Chondrocyte (in vitro differentiated cells): ENCODE measurements at places on chromosomes 6 and 20. TPM values are rescaled to one million over a fixed set of nuclear protein-coding genes. Genes with fewer than 3 reads are reported as not detected.

DNA sequence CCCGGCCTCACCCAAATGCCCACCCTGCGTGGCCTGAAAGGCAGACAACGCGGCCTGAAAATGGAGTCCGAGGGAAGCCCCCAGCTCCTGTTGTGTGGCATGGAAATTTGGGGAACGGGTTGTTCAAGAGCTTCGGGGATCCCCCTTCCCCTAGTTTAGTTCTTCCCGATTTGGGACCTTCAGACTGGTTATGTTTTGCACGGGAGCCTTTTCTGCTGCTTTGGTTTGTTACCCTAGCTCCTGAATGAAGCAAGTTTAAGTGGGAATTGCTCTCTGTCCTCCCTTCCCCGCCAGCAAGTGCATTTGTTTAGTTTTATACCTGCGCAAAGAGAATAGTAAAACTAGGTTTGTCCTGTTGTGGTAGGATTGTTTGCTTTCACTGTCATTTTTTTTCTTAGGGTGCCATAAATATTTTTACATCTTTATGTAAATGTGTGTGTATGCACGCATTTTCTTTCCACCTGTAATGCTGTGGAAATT is 604 bp downstream of the SH3BGRL2 start:
- peaks cover 16% of the 10 kb centered on the region for H3K27me3 ChIP-seq
- H3K4me1 ChIP-seq = peaks cover 18% of the 10 kb centered on the region
- peak overlapping the region; percentile 90 for H3K4me3 ChIP-seq

DNA sequence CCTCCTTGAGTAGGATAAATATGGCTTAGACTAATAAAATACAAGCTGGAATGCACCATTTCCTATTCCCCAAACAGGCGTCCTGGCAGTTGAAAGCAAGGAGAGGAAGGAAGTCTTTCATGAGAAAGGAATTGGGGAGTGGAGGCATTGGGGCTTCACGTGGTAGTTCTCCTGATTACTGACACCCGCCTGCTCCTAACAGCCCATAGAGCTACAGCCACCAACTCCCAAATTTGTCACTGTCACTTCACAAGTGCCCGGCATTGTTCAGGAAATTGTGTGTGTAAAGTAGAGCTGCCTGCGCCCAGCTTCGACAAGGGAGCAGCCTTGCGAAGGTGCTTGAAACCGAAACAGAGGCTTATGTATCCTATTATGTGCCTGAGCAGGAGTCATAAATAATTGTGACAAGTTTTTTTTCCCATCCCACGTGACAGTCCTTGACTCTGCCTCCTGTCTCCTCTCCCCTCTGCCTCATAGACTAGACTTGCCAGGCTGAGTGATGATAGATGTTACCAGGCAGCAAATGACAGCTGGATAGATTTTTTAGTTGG is 301.7 kb upstream of the ZFP64 start:
- no peaks in the 10 kb centered on the region for H3K27me3 ChIP-seq
- H3K4me1 ChIP-seq = peaks cover 33% of the 10 kb centered on the region
- H3K36me3 ChIP-seq = no peaks in the 10 kb centered on the region
- DNase-seq = no peak
- peak overlapping the region; percentile 62 for H3K27ac ChIP-seq

DNA sequence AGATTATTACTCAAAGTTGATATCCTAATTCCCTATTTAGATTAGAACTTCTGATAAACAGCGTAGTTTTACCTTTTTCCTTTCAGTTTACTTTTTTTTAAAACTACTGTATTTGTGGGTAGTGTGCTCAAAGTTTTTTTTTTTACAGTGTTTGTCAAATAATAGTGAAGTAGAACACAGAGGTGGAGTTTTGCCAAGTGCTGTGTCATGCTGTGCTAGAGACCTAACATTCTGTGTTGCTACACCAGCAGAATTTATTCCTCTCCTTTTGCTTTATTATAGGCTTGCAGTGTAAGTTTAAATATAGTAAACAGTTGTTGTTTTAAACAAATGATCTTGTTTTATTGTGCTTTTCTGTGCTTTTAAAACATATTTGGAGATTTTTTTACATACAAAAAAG is 125.4 kb downstream of the HIVEP1 start:
- no peak overlapping the region for H3K4me3 ChIP-seq
- peaks cover 41% of the 10 kb centered on the region for H3K36me3 ChIP-seq
- H3K27ac ChIP-seq = peak overlapping the region; percentile 30
- no peak for DNase-seq
- no peaks in the 10 kb centered on the region for H3K27me3 ChIP-seq

DNA sequence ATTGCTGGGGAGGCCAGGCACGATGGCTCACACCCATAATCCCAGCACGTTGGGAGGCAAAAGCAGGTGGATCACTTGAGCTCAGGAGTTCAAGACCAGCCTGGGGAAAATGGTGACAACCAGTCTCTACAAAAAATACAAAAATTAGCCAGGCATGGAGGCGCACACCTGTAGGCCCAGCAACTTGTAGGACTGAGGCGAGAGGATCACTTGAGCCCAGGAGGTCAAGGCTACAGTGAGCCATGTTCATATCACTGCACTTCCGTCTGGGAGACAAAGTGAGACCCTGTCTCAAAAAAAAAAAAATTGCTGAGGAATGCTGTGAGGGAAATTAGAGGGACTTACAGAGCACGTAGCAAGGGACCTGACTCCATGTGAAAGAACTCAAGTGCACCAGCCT is 40.8 kb upstream of the ID1 start:
- DNase-seq = no peak
- peaks cover 19% of the 10 kb centered on the region for H3K36me3 ChIP-seq

DNA sequence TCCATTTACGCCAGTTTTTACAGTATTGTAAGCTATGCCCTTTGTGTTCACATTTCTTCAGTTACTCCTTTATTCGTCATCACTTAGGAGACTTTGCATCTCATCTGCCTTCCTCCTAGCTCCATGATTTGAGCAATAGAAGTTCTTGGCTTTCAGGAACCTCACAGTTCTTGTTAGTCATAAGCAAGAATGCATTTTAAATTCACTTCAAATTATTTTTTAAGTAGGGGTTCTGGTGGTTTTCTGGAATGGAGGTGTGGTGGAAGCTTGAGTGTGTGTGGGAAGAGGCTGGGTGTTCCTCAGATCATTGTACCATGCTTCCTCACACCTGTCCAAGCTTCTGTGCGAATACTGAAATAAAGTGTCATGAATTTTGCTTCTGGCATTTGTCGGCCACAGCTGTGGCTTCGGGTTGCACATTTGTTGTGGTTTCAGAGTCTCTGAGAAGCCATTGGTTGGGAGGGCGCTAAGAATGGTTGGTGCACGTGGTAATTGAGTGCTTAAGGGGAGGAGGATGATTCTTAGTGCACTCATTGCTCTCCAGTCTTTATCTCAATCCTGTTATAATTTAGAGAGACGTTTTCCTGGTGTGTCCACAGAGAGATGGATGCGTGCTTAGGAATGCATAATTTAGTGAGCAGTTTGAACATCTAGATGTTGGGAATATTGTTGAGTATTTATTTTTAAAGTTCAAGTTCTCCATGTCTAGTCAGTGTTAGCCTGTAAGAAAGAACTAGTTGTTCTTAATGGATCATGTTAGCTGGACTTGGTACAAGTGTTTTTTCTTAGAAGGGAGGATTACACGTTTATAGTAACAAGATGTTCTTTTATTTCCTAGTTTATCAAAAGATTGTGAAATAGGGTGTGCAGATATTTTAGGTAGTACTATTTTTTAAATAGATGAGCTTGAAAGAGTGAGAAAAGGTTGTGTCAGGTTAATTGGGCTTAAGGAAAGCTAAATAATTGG is 31.9 kb downstream of the FOXO3 start:
- no peak for DNase-seq
- no peak overlapping the region for H3K4me3 ChIP-seq
- no peaks in the 10 kb centered on the region for H3K27me3 ChIP-seq
- H3K27ac ChIP-seq = peak overlapping the region; percentile 85

DNA sequence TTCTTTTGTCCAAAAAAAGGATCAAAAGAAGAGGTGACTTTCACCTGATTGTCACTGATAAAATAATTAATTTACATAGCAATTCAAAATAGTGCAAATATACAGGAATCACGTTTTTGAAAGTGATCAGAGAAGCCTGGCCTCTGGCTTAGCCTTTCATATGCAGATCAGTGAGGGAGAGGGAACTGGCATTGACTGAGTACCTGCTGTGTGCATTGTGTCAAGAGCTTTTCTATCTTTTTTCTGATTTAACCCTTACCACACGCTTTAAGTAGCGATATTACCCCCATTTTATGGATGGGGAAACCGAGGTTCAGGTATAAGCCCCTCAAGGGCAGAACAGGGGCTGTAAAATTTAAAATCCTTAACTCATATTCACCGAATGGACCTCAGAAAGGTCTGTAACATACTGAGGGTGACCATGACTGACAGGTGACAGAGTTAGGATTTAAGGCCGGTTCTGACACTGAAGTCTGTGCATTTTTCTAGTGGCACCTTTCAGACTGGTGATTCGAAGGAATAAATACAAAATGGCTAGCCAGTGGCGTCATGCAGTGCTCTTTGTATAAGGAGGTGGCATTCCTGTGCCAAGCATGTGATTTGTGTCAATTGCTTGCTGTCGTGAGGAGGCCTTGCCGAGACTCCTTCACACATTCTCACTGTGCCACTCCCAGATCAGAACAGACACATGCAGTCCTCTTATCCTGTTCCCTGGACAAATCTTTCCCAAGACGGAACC is 310.2 kb downstream of the TSHZ2 start:
- no peak overlapping the region for H3K4me3 ChIP-seq
- DNase-seq = no peak
- peaks cover 4% of the 10 kb centered on the region for H3K27me3 ChIP-seq
- no peaks in the 10 kb centered on the region for H3K4me1 ChIP-seq
- H3K36me3 ChIP-seq = no peaks in the 10 kb centered on the region

- H3K4me1 ChIP-seq = no peaks in the 10 kb centered on the region
- peaks cover 2% of the 10 kb centered on the region for H3K27me3 ChIP-seq
- no peak for DNase-seq
- no peak overlapping the region for H3K4me3 ChIP-seq
- H3K36me3 ChIP-seq = no peaks in the 10 kb centered on the region
Measured at GRCh38 chr6:130788954-130789353, 38.3 kb upstream of the SMLR1 start.

GRCh38 chr6:152316024-152316423 is 321.1 kb downstream of the SYNE1 start:
- no peaks in the 10 kb centered on the region for H3K27me3 ChIP-seq
- peaks cover 52% of the 10 kb centered on the region for H3K36me3 ChIP-seq
- peaks cover 34% of the 10 kb centered on the region for H3K4me1 ChIP-seq
- peak overlapping the region; percentile 96 for H3K27ac ChIP-seq

- peaks cover 4% of the 10 kb centered on the region for H3K27me3 ChIP-seq
- no peak for DNase-seq
- H3K4me1 ChIP-seq = peaks cover 40% of the 10 kb centered on the region
Measured at GRCh38 chr6:111260570-111261298, 173.4 kb downstream of the SLC16A10 start.

GRCh38 chr20:58701431-58702160 is 9.0 kb downstream of the NPEPL1 start:
- H3K4me3 ChIP-seq = no peak overlapping the region
- no peaks in the 10 kb centered on the region for H3K4me1 ChIP-seq
- H3K36me3 ChIP-seq = peaks cover 36% of the 10 kb centered on the region

DNA sequence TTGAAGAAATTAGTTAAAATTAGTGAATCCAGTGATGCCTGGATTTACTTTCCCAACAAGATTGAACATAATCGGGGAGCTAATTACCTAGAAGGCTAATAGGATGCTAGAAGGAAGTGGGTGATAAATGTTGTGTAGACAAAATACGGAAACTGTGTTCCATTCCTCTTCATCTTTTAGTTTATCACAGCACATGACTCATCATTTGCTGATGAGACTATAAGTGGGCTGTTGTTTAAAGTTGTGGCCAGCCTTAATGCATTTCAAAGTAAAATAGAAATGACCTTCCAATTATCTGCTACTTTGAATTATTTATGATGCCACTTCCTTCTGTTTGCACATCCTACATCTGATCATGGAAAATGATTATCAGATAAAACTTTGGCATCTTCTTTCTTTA is 43.4 kb downstream of the OGFRL1 start:
- H3K36me3 ChIP-seq = no peaks in the 10 kb centered on the region
- no peaks in the 10 kb centered on the region for H3K27me3 ChIP-seq
- H3K4me3 ChIP-seq = no peak overlapping the region
- no peak overlapping the region for H3K27ac ChIP-seq
- peaks cover 11% of the 10 kb centered on the region for H3K4me1 ChIP-seq

GRCh38 chr20:59023616-59024015 is 4.4 kb downstream of the TUBB1 start:
- no peaks in the 10 kb centered on the region for H3K27me3 ChIP-seq
- peaks cover 40% of the 10 kb centered on the region for H3K4me1 ChIP-seq
- DNase-seq = no peak
- H3K27ac ChIP-seq = peak overlapping the region; percentile 12
- peaks cover 22% of the 10 kb centered on the region for H3K36me3 ChIP-seq

DNA sequence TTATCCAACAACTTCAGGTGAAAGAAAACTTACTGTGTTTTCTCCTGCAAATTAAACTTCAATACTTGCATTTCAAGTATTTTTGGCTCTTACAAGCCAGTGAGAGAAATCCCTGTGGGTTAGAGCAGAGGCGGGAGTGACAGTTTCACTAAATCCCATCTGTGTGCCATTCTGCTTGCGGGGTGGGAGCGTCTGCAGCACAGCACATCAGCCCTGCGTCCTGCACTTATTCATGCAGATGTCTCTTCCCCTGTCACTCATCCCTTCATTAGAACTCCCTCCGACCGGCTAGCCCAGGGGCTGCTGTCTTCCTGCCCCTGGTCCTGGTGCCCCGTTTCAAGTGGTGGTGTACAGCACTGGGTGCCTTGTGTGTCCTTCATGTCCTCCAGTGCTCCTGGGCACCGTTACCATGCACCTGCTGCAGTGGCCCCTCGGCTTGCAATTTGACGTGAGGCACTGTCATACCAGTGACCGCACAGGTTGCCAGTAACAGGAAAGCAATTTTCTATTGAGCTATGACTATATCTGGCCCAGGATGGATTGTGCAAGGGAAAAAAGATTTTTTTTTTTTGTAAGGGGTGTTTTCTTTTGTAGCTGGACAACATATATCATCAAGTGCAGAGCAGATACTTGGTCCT is 59.4 kb downstream of the INSM1 start:
- no peak overlapping the region for H3K27ac ChIP-seq
- no peaks in the 10 kb centered on the region for H3K27me3 ChIP-seq
- peaks cover 2% of the 10 kb centered on the region for H3K36me3 ChIP-seq

Gene MYBL2
- total RNA-seq = 14.6 to 16.8 TPM (median 15.7 TPM) in 3 replicates

Gene UNC5CL
- 0.25 to 0.36 TPM in 2 of 3 replicates, not detected in the other for total RNA-seq

Gene TNXB
- total RNA-seq = 1.9 to 2.9 TPM (median 2.3 TPM) in 3 replicates

Gene PANK2
- total RNA-seq = 38.2 to 45.3 TPM (median 39.7 TPM) in 3 replicates

Gene CAGE1
- total RNA-seq = not detected in 3 replicates

Gene RALY
- total RNA-seq = 78.7 to 169 TPM (median 168 TPM) in 3 replicates

Gene PDE10A
- total RNA-seq = 10.4 to 14.3 TPM (median 13.7 TPM) in 3 replicates

Gene LY6G6D
- total RNA-seq = not detected in 3 replicates
